HS-27A (cell line): ENCODE measurements at places on chromosomes 7 and 10.

GRCh38 chr10:78892338-78893176, 176.2 kb upstream of the ZMIZ1 start:
- DNase-seq, result no peak

DNA sequence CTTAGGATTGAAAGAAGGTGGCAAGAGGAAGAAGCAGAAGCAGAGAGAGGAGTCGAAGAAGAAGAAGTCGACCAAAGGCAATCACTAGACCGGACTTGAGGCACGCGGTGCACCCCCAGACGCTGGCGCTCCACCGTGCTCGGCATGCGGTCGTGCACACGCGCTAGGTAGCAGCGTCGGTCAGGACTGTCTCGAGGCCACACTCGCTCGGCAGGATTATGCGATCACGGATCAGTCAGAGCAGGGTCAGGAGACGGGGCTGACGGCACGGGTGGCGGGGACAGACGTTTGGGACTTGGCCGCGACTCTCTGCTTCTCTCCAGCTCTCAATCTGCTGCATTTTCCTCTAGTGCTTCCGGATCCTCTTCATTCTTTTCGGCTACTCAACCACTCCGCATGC, 79.2 kb downstream of the DNAJB6 start:
- no peak for DNase-seq

- DNase-seq, result no peak
Observed at GRCh38 chr7:135645296-135645904, 16.9 kb upstream of the STMP1 start.

DNA sequence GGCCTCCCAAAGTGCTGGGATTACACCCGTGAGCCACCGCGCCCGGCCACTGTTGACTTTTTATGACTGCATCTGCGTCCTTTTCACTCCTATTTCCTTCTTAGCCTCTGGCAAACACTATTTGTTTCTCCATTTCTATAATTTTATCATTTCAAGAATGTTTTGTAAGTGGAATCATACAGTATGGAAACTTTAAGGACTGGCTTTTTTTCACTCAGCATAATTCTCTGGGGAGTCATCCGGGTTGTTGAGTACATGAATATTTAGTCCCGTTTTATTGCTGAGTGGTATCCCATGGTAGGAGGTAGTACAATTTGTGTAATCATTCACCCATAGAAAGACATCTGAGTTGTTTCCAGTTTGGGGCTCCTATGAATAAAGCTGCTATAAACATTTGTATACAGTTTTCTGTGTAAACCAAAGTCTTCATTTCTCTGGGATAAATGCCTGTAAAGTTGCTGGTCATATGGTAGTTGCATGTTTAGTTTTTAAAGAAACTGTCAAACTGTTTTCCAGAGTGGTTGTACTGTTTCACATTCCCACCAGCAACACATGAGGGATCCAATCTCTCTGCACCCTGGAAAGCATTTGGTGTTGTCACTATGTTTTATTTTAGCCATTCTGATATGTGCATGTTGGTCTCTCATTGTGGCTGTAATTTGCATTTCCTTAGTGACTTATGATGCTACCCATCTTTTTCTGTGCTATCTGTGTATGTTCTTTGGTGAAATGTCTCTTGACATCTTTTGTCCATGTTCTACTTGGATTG, 139.6 kb upstream of the EEPD1 start:
- no peak for DNase-seq
